Hematopoietic multipotent progenitor cell treated with erythropoietin and hydrocortisone succinate and interleukin-3 and kit ligand, for 8 days (in vitro differentiated cells): ENCODE measurements at places on chromosomes 11 and 22.

GRCh38 chr11:96014217-96014616 lies 90.3 kb upstream of the MTMR2 start:
- DNase-seq = no peak

GRCh38 chr11:71391796-71392195 lies 56.4 kb downstream of the DHCR7 start:
- no peak for DNase-seq

DNA sequence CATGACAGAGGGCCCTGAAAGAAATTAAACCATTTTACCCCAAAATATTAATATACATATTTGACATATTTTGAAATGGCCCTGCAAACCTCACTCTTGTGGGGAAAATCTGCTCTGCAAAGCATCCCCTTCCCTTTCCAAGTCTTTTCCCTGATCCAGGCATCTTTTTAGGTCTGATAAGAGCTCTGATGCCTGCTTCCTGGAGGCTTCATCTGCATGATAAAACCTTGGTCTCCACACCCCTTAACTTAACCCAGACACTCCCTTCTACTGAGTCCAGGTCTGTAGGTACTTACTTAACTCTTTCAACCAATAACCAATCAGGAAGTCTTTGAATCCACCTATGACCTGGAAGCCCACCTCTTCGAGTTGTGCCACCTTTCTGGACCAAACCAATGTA lies 1.8 kb upstream of the LGALS12 start:
- no peak for DNase-seq

DNA sequence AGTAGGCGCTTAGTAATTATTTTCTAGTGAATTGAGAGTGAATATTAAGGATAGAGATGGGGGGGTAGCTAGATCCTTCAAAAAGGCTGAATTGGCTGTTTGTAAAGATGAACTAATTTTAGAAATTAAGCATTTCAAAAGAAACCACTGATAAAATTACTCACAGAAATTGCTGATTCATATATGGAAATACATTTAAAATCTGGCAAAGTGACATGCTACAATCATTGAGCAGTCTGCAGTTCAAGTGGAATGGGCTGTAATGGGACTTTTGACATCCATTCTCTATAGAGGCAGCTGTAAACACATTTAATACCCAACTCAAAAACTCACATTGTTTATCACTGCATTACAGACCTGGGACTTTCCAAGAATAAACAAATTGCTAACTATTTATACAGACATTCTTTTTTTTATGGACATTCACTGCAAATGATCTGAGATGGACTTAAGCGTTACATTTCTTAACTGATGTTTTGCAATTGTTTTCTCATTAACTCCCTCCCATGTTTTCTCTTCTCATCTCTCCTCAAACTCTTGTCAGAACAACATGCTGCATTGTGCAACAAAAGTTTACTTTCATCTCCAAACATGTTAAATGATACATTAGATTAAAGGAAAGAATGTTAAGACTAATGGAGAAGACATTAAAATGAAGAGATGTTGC lies 42.1 kb upstream of the MMP7 start:
- DNase-seq = no peak

DNA sequence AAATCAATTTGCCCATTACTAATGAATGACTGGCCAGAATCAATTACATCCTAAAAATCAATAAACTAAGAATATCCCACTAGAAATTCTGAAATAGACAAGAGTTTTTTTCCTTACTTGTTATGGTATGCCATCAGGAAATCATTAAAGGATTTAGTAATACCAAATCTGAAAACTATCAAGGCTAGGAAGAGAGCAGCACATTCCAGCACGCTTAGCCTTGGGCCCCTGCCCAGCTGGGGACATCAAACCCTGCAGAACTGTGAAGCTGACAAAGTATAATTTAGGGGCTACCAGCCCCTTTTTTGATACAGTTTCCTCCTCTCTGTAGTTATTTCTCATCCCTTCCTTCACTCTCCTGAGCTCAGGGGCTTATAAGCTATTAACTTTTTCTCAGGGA lies 247.8 kb upstream of the ZC3H12C start:
- no peak for DNase-seq

- no peak for DNase-seq
These were observed 57.5 kb upstream of the TTLL12 start for GRCh38 chr22:43244402-43244801.

GRCh38 chr11:36347384-36347906 lies 51.4 kb downstream of the PRR5L start:
- no peak for DNase-seq

- no peak for DNase-seq
These were observed 11.7 kb upstream of the CSTF3 start for GRCh38 chr11:33172996-33173395.

- DNase-seq = peak; percentile 30
These were observed 3.2 kb downstream of the SEZ6L start for GRCh38 chr22:26172389-26172990.

DNA sequence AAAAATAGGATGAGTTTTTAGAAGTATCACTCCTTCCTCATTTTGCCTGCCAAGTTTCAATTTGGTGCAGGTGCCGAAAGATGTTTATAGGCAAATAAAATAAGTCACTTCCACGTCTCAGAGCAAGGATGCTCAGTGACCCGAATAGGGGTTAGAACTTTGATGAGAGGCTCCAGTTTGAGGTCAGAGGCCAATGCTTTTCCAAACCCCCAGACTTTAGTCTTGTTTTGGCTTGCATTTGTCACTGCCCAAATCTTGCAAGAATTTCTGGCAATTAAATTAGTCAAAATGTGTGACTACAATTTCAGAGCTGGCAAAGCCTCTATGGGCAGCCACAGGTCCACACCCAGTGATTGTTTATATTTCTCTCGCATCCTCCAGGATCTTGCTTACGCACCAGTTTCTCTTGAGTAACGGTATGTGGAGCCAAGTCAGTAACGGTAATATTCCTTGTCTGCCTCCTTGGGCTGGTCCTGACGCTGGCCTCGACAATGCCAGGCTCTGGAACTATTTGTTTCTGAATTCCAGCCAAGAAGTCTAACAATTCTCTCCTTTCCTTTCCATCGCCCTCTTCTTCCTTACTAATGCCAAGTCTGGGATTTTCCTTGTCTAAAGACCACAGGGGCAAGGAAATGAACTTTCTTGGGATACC lies 9.9 kb upstream of the NUP160 start:
- no peak for DNase-seq

DNA sequence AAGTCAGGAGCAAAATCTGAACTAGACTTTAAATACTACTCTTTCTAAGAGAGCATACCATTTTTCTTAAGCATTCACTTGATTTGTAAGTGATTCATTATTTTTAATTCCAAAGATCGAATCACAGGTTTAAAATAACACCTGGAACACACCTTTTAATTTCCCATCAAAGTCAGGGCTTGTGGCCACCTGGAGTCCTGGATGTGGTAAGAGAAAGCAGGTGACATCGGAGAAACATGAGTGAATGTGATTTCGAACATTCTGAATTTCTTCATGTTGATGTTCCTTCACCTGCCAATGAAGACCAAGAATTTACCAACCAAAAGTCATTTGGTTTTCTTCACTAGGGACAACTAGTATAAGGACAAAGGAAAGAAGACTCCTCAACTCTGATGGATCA lies 28.0 kb downstream of the ATL3 start:
- no peak for DNase-seq

- DNase-seq = peak; percentile 61
These were observed 2.9 kb upstream of the GGT5 start for GRCh38 chr22:24247564-24248344.

DNA sequence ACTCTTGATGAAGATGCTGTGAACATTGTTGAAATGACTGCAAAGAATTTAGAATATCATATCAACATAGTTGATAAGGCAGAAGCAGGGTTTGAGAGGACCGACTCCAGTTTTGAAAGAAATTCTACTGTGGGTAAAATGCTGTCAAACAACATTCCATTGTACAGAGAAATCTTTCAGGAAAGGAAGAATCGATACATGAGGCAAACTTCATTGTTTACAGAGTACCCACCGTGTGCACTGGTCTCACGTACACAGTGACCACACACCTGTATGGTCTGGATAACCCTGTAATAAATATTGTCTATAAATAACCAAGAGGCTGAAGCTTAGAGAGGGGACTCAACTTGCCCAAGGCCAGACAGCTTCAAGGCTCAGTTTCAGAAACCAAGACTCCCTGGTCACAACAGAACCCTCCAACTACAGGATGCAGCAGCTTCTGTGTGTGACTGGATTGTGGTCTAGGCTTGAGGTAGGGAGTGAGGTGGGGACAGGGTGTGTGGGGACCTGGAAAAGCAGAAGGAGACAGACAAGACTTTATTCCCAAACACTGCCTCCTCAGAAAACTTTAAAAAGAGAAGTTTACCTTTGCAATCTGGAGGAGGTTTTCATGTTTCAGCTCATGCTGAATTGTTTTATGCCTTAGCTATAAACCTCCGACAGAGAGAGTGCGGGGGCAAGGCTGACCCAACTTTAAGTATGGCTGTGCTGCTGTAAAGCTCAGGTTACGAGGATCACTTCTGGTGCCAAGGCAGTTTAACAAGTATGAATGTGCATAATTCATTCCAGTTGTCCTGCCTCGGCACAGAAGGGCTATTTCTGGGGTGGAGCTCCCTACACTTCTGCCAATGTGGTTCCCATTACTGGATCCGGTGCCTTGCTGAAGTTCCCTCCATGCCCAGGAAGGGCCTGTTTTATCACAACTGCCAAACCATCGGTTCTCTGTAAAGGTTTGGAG lies 372.6 kb upstream of the NARS2 start:
- DNase-seq = no peak

- no peak for DNase-seq
These were observed 61.4 kb upstream of the KIRREL3 start for GRCh38 chr11:127061947-127062346.

- DNase-seq = no peak
These were observed 60.7 kb upstream of the PHF21A start for GRCh38 chr11:46181843-46182424.

- no peak for DNase-seq
These were observed 229.2 kb downstream of the TBC1D22A start for GRCh38 chr22:46991666-46992065.

GRCh38 chr22:28710107-28710506 lies 30.5 kb upstream of the TTC28 start:
- DNase-seq = no peak

- no peak for DNase-seq
These were observed 174.2 kb upstream of the NCAM1 start for GRCh38 chr11:112786886-112787530.

- no peak for DNase-seq
These were observed 53.4 kb downstream of the CD44 start for GRCh38 chr11:35192347-35192746.

- no peak for DNase-seq
These were observed 30.9 kb downstream of the USP35 start for GRCh38 chr11:78219493-78220217.

DNA sequence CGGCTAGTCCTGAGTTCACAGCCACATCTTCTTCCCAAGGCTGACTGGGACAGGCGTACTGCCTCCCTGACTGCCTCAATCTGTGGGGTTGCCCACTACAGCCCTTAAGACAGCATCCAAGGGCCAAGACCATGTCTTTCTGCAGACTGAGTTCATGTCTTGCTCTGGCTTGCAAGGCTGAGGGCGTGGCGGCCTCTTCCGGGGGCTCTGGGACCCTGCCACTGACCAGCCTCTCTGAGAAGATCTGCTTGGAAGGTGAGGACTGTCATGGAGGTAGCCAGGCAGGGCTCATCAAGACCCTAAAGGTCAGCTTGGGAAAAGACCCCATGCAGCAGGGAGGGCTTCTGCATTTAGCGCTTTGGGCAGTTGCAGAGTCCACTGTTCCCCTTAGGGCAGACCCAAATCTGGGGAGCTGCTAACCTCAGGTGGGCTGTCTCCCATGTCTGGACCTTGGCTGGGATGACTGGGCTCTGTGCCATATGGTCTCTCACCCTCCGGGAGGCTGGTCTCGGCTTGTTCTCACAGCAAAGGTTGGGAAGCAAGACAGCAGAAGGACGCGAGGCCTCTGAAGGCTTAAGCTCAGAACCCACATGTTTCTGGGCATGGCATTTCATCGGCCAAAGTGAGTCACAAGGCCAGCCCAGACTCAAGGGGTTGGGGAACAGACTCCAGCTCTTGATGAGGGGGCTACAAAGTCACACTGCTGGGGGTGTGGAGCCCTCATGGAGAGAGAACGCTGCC lies 109.1 kb upstream of the LMO1 start:
- DNase-seq = no peak

DNA sequence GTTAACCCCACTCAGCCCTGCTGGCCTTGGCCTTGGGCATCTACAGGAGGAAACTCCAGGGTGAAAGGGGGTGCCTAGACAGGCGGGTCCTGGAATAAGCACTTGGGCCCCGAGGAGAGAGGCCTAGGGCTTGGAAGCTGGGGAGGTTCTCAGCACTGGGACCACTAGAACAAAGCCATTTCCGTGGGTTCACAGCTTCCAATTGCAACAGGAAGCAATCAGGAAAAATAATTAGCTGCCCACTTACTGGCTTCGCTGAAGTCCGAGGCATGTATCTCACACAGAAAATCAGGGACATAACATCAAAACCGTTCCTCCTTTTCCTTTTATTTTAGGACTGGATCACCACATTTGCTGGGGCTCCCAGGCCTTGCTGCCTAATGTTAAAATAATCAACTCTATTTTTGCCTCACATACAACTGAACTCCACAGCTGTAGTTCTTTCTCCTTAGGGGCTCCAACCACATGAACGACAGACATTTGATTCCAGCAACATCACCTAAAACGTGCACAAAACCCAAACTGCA lies 161.1 kb upstream of the GRK3 start:
- peak; percentile 8 for DNase-seq

GRCh38 chr22:36954251-36955014 lies 41.0 kb downstream of the CSF2RB start:
- no peak for DNase-seq

- no peak for DNase-seq
These were observed 237.6 kb downstream of the ETS1 start for GRCh38 chr11:128349650-128350299.

- DNase-seq = no peak
These were observed 272.5 kb downstream of the BUD13 start for GRCh38 chr11:116500026-116500946.

DNA sequence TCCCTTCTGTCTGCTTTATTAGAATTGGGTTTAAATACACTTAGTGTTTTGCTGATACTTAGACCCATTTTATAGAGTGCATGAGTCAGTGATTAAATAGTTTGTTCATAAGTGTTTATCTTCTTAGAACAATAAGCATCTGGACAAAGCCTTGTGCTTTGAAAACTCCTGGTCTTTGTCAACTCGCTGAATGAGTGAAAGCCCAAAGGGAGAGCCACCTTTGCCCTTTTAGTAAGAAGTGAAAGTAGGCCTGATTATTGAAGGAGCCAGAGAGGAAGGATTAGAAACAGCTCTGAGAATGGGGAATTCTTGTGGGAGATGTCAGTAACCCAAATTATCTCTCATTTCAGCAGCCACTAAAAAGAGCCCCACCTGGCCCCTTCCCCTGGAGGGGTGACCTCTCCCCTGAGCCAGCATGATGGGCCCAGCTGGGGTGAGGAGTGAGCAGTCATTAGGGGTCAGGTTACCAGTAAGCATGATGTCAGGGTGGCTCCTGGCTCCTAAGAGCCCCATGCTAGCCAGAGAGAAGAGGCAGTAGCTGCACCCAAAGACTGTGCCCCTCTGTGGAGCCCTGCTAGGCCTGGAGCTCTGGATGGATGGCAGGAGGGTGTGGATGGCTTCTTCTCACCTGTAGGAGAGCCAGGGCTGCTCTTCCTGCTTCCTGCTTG lies 125.1 kb upstream of the E2F8 start:
- DNase-seq = no peak
